ENCODE measurements at places on chromosomes 13 and 19. TPM values are rescaled to one million over a fixed set of nuclear protein-coding genes. Genes with fewer than 3 reads are reported as not detected.

KCNRG gene
- total RNA-seq: not detected

OR7A5 gene
- total RNA-seq: not detected

ALG11 gene
- 19.4 TPM for total RNA-seq

GGACT gene
- total RNA-seq: 0.53 TPM

NKG7 gene
- not detected for total RNA-seq

RFXAP gene
- 34.1 TPM for total RNA-seq

KLK3 gene
- not detected for total RNA-seq

MIA gene
- total RNA-seq: not detected

NLRP8 gene
- not detected for total RNA-seq
